ENCODE measurements at places on chromosomes 5 and 9. TPM values are rescaled to one million over a fixed set of nuclear protein-coding genes. Genes with fewer than 3 reads are reported as not detected.

GRCh38 chr9:112849363-112849922 is 41.2 kb downstream of the SLC46A2 start:
- DNase-seq, result no peak

PGM5 gene
- total RNA-seq, result 0.79 TPM

GRCh38 chr5:174431504-174431903 is 292.9 kb upstream of the MSX2 start:
- no peak for DNase-seq

- DNase-seq, result no peak
These were observed 510.5 kb downstream of the LRRC70 start for GRCh38 chr5:63089147-63089546.

DNA sequence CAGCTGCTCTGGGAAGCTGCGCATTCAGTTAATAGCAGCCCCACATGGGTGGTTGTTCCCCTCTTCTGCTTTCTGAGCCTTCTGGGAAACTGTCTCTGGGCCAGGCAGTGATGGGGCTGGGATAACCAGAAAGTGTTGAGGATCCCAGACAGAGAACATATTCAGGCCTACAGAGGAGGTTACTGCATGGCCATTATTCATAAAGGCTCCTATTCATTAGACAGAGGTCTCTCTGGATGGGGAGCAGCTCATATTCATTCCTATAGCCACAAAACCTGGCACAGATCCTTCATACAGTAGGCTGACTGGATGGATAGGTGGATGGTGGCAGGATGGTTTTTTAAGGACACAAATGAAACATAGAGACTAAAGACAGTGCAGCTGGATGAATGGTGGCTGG is 76.3 kb downstream of the HSPA4 start:
- no peak for DNase-seq

- DNase-seq, result no peak
These were observed 53.9 kb downstream of the ZCCHC7 start for GRCh38 chr9:37174247-37174646.

PDE4D gene
- total RNA-seq, result 37.2 TPM

- DNase-seq, result no peak
These were observed 16.5 kb upstream of the TOR1B start for GRCh38 chr9:129786481-129786880.

DNA sequence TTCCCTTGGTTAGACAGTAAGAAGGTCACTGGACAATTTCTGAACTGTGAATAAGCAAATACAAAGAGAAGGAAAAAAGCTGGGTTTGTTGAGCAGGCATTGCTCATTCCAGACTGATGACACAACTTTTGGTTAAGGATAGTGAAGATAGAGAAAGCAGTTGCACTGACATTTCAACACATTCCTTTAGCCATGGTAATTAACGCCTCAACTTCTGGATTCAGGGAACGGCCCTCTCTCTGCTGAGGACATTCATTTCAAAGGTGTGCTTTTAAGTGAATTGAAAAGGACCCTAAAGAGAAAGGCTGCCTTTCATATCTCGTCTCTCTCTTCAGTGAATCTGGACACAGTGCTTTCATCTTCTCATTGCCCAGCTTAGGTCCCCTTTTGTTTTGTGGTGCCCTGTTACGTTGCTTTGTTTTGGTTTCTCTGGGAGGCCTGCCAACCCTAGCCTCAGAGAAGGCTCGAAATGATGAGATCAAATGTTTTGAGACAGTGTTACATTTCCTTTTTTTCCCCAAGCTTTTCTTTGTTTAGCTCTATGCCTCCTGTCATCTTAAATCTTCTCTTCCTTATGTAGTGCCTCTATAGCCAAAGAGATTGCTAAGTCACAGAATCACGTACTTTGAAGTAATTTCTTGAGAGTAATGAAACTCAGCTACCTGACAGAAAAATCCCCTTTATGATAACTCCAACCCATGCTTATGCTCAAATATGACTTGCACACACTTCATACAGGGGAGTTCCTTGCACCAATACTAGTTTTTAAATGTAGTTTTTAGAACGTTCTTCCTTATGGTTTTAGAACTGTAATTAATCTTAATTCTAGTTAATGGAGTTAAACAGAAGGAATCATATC is 94.4 kb upstream of the IFNE start:
- DNase-seq, result peak; percentile 86

SMU1 gene
- 18.1 TPM for total RNA-seq

DNA sequence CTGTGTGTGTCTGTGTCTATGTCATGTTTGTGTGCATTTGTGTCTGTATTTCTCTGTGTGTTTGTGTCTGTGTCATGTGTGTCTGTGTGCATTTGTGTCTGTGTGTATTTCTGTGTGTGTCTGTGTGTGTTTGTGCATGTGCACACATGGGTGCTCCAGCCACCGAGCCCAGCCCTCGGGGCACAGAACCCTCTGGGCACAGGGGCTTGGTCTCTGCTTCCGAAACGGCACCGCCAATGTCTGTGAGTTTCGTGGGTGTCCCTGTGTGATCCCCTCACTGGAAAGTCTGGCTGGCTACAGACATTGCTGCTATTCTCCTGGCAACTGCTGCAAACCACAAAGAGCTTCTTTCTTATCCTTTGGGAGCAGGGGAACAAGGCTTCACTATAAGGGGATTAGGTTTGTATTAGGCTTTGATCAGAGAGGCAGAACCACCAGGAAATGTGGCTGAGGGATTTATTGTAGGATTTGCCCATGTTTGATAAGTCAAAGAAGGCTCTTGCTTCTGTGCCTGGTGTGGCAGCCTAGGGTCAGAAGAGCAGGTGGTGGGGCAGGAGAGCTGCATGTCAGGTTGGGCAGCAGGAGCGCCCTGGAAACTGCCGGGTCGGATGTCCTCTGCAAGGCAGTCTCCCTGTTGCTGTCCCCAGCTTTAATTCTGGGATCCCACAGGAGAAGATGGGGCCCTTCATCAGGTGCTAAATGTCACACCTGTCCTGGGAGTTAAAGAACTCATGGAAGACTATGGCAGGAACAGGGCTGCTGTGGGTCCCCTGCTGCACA is 39.6 kb upstream of the FCN1 start:
- no peak for DNase-seq

CCNO gene
- 1.3 TPM for total RNA-seq

- DNase-seq, result no peak
These were observed 95.0 kb downstream of the ANKH start for GRCh38 chr5:14776602-14777001.

DNA sequence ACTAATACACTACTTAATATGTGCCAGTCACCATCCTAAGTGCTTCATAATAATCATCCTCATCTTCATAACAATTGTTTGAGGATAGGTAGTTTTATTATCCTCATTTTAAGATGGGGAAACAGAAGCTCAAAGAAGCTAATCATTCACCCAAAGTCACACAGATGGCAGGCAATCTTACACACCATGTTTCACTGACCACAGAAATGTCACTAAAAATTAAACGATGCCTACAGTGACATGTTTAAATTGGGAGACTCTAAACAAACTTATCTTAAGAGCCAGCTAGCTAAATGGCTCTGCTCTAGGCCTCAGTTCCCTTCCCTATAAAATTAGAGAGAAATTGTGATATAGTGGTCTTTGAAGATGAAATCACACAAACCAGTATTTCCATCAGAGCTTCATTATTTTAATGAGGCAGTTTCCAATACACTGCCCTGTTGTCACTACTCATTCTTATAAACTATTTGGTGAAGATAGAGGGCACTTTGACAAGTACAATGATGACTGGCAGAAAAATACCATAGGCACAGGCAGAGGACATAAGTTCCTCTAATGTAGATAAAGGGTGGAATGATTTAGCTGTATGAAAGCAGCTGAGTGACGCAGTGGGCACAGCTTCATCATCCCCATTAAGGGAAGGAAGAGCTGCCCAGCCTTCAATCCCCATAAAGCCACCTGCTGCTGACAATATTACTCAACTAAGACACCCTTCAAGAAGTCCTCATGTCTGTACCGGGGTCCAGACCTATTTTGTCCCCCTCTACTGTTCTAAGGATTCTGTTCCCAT is 224.1 kb downstream of the ACTL7B start:
- no peak for DNase-seq

LCN1 gene
- total RNA-seq, result not detected

CFAP90 gene
- 0.34 TPM for total RNA-seq

DNA sequence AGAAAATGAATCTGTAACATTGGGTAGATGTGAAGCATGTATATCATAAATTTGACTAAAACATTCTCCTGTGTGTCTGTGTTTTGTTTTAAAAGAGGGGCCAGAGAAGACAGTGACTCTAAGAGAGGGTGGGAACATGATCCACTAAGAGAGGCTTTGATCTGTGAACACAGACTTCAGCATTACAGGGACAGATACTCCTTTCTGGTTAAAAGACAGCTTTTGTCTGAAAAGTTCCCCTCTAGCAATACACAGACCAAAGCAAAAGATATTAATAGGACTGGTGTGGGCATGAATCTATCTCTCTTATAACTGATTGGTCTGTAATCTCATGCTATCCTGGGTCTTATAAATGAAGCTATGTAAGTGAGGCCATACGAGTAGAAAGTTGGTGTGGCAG is 150.9 kb downstream of the NUDT12 start:
- no peak for DNase-seq

DNA sequence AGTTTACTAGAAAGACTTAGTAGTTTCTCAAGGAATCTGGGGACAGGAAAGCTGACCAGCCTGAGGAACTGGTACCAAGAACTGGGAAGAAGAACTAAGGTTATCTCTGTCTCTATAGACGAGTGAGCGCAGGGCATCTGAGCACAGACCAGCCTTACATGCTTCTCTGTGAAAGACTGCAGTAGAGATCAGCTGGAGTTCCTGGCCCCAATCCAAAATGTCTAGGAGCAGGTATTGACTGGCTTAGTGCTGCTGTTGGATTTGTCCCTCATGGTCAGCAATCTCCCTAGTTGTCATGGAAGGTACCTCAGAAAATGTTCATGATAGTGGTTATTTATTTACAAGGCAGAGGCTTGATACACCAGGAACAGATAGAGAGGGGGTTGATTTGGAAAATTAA is 13.3 kb downstream of the NUP214 start:
- no peak for DNase-seq

- DNase-seq, result no peak
These were observed 66.9 kb downstream of the ZCCHC7 start for GRCh38 chr9:37187292-37187691.

DNA sequence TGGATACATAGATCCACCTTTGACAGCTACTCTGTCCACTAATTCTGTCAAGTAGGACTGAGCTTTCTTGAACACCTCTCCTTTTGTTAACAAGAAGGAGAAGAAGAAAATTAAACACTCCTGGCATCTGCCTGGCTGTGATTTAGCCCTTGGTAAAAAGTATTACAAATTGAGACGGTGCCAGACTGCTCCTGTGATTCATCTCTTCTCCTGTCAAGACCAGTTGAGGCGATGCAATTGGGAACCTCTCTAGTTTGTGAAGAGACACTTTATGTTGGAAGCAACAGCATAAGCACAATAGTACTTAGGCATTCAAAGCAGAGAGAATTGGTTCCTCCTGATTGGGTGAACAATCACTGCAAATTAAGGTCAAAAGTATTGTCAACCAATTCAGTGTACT is 72.7 kb downstream of the GHR start:
- DNase-seq, result no peak

AHRR gene
- 2.6 TPM for total RNA-seq

DNA sequence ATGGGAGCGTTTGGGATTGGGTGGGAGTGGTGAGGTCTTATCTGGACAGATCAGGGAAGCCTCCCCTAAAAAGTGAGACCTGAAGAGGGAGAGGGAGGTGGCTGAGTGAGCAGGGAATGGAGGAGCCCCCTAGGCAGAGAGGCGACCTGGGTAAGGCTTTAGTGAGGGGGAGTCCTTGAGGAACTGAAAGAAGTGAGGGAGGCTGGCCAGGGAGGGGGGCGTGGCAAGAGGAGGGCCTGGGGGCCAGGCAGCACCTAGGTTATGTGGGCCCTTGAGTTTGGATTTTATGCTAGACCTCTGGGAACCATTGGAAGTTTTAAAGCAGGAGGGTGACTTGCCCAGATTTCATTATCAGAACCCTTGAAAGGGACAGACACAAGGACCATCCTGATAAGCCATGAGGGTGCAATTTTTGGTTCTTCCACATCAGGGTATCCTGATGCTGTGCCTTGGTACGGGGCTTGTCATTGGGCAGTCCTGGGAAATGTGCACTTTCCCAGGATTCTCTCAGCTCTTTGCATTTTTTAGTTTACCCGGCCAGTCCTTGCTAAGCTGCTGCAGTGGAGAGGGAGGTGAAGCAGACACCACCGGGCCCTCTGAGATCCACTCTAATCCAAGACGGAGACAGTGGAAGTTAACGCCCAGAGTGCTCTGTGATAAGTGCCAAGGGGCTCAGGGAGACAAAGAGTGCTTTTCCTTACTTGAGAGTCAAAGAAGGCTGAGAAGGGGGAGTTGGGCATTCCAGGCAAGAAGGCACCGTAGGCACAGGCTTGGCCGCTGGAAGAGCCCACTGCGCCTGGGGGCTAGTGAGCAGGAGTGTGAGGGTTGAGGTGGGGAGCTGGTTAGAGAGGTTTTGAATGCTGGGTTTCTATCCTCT is 16.1 kb downstream of the GSN start:
- DNase-seq, result no peak

PHF24 gene
- 0.58 TPM for total RNA-seq

DNA sequence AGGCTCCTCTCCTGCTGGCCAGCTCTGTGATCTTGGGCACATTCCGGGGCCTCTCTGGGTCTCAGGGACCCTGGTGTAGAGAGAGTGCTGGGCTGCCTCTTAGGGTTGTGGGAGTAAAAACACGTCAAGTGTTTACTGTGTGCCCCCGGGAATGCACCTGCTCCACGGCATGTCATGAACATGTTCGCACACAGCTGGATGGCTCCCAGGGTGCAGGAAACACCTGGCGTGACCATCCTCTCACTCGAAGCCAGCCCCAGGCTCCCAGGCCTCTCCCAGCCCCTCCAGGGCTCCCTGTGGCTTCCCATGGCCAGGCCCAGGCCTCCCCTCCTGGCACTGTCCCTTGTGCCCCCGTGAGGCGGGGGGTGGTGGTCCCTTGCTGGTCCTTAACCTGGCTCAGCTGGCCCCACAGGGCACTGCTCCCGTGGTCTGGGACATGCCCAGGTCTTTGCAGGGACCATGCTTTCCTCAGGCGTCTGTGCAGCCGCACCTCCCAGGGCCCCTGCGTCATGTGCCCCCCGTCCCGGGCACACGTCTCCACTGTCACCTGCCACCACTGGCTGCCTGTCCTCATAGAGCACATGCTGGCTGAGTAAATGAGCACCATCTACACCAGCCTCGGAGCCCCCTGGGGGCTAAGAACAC is 44.9 kb downstream of the SLC6A3 start:
- DNase-seq, result no peak

- DNase-seq, result no peak
These were observed 214.4 kb upstream of the MVB12B start for GRCh38 chr9:126112135-126112720.

MLANA gene
- not detected for total RNA-seq

- no peak for DNase-seq
These were observed 21.9 kb downstream of the FGF18 start for GRCh38 chr5:171441246-171441791.

DNA sequence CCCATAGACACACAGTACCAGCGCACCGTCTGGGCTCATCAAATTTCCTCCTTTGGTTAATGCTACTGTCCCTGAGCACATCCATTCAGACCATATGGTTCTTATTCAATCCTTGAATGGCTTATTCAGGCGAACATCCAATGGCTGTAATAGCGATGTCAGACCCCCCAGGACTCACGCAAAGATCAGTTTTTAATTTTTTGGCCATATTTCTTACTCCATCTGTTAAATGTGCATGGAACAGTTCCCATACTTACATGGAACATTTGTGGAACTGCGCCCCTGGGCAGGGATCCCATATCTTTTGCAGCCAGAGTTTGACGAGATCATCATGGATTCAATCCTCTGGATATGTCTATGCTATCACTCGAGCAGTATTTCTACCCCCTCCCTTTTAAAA is 213.2 kb downstream of the ADAMTS6 start:
- DNase-seq, result no peak

GRIN3A gene
- total RNA-seq, result not detected

All from kidney epithelial cell (primary cell).